ENCODE measurements at places on chromosomes 12 and 14.
A peak's percentile ranks its signal among the peaks of the same experiment; 100 is the strongest.

DNA sequence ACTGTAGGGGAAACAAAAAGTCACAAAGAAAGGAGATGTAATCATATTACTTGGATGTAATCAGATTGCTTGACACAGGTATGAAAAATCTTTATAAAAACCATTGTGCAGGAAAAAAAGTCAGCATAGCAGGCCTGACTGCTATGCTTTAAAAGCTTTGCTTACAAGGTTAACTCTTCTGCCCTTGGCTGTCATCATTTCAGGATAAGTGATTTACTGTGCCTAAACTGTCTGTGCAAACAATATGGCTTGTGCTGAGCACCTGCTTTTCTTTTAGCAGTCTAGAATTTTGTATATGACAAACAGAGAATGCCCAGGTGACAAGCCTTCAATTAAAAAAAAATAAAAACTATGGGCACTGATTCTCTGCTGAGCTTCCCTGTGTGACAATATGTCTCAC, 63.8 kb upstream of the PLEKHG7 start:
- DNase-seq = no peak

DNA sequence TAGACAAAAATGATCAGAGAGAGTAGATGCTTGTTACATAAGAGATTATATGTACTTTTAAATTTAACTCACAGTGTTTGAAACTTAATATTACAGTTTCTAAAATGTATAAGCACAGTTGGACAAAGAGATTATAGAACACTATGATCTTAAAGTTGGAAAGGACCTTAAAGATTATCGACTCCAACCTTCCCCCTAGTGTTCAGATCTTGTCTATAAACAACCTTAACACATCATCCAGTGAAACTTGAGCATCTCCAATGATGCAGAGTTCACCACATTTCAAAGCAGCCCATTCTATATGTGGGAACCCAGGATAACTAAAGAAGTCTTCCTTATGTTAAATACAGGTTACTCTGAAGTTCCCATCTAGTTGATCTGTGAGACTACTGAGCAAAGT, 480.8 kb downstream of the RMST start:
- no peak for DNase-seq

DNA sequence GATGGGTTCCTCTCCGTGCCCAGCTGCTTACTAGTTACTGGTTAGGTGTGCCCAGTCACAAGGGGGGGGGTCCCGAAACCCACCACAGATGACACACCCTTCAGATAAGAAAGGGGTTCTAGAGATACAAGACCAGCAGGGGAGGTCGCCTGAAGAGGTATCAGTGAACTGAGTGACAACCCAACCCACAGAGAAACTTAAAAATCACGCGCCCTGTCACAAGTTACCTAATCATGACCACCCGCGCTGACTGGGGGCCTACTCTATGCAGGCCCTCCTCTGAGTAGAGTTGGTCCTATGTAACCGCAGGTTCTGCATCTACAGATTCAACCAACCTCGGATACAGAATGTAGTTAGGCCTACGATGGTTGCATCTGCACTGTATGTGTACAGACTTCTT, 210.3 kb upstream of the SFSWAP start:
- no peak for DNase-seq

- no peak for DNase-seq
These were observed 18.8 kb upstream of the IAPP start for GRCh38 chr12:21353948-21354347.

GRCh38 chr14:99651953-99652746, 7.2 kb downstream of the HHIPL1 start:
- DNase-seq = no peak

DNA sequence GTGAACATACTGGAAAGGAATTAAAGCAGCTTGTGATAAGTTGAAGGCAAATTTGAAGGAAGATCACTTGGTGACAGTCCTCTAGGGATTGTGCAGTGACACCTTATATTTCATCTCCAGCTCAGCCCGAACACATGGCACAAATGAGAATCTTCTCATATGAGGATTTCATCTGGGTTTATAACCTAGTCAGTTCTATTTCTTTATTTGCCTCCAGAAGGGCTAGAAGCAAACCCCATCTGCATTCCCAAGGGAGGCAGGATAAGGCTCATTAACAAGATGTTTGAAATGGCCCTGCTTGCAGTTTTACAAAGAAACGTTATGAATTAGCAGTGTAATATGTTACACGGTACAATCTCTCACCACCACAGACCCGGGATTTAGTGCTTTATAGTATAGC, 90.7 kb upstream of the KRR1 start:
- DNase-seq = no peak

DNA sequence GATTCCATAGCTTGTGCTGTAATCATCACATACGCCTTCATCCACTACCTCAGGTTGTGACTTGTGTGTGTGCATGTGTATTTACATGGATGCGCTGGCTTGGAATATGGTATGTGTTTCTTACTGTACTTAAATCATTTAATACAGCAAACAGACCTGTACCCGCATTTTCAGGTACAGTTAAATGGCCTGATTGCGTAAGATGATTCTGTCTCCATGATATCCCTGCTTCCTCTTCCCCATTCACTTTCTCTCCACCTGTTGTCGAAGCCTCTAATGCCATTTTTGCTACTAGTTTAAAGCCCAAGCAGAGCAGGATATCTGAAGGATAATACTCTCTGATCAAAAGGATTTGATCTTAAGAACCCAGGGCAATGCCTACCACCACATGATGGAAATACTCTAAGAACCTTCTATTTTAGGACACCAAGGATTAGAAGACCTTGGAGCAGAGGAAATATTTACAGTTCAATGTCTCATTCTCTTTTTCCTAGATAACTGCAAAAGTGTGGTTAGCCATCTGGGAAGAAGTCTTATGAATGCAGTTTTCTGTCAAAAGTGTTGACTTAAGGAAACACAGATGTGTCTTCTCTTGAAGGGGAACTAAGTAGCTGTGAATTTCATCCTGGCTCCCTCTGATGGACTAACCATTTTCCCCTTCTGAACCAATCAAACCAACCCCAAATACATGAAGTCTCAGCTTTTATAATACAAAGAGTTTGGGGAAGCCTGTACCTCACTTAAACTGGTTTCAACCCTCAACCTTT, 78.7 kb downstream of the HELB start:
- no peak for DNase-seq

DNA sequence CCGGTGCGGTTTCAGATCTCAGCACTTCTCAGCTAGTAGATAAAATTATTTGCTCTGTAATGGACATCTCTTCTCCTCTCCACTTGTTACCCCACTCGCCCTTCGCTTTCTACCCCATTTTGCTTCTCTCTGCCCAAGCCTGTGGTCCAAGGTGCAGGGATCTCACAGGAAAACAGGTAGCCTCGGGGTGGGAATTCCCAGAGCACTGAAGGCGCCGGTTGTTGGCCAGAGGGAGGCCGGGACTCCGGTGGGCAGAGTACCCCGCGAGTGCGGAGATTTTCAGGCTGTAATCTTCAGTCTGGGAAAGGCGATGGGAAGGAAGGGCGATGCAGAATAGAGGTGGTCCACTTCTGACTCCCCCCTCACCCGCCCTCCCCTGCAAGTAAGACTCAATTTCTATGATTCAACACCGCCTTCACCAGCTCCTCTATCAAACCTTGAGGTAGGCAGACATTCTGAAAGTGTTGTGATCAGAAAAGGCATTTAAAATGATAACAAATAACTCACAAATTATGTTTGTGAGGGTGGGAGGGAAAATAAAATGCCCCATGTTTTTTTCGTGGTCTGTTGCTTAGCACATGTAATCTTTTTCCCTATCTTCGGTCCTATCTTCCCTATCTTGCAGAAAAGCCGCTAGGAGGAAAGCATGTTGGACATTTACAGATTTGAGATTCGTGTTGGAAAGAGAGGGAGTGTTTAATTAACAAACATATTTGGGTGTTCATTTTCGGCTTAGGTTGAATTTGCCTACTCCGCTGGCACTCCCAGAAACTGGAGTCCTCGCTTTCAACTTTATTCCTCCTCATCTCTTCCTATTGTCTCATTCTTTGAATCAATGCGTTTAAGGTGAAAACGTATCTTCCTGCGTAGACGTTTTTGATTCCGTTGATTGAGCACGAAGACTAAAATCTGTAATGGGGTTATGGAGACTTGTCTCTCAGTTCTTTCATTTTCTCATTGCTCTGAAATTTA, 8.5 kb downstream of the FOXG1 start:
- DNase-seq = no peak

GRCh38 chr14:68616221-68616902, 176.5 kb downstream of the ZFP36L1 start:
- DNase-seq = no peak

- DNase-seq = no peak
These were observed 222.5 kb upstream of the ARHGAP5 start for GRCh38 chr14:31854508-31855075.

- no peak for DNase-seq
These were observed 101.8 kb upstream of the BBS10 start for GRCh38 chr12:76449993-76450392.

DNA sequence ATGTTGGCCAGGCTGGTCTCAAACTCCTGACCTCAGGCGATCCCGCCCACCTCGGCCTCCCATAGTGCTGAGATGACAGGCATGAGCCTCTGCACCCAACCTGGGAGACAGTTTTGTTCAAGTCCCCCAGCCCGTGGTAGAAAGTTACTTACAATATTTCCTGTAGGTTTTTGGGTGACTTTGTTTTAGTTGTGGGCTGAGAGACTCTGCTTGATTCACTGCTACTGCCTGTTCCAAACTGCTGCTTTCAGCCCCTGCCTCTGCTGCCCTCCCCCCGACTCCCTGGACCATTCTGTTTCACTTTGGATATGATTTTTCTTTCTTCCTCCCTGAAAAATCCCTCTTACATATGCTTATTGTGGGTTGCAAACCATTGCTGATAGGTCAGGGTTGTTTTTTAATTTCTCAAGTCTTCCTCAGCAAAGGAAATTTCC, 13.4 kb upstream of the PCNX1 start:
- DNase-seq = no peak

- DNase-seq = no peak
These were observed 10.3 kb downstream of the WASHC3 start for GRCh38 chr12:102051431-102051965.

DNA sequence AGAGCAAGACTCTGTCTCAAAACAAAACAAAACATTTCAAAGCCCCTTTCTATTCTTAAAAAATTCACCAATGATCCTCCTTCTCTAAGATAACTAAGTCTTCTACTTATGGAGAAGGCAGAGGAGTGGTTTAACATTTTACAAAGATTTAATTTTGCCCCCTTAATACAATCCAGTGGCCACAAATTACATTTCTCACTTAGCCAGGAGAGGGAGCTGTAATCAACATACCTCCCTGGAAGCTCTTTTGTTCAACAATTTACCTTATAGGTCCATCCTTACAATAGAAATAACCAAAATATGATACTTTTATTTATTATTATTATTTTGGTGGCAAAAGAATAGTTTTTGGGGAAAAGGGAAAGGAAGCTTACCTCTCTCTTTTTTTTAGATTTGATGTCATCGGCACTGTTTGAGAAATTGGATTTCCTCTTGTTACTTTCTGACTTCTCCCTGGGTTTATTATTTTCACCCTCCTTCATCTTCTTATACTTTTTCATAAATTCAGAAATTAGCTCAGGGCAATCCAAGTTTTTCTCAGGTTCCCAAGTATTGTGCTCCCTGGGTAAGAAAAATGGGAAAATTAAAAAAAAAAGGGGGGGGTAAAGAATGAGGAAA, 28.1 kb downstream of the CBX5 start:
- DNase-seq = peak; percentile 30

GRCh38 chr14:106037380-106037779, 511.0 kb downstream of the TMEM121 start:
- no peak for DNase-seq

DNA sequence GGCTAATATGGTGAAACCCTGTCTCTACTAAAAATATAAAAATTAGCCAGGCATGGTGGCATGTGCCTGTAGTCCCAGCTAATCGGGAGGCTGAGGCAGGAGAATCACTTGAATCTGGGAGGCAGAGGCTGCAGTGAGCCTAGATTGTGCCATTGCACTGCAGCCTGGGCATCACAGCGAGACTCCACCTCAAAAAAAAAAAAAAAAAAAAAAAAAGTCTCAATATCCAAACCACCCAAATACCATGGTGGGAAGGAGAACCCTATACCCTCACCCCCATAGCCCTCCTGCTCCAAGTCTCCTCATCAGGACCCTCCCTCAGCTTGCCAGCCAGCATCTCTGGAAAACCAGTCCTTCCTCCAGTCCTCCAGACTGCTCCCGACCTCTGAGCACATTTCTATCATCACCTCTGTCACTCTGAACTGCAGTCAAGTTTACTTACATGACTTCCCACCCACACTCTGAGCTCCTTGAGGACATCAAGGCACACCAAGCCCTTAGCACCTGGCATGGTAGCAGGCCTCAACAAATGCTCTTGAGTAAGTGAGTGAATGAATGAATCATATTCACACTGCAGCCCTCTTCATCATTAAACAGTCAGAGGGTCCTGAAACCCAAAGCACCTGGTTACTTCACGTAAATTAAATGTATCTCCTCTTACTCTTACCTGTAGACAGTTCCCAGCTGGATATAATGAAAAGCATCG, 35.2 kb downstream of the NT5DC3 start:
- DNase-seq = no peak

DNA sequence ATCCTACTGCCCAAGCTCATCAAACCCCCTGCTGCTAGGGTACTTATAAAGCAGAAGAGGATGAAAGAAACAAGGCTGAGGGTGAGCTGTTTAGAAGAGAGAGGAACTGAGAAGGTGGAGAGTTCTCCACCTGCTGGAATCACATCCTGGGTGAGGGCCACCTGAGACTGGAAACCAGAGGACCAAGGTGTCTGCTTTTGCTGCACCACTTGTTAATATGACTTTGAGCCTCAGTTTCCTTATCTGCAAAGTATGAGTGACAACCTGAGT, 203.2 kb upstream of the SSTR1 start:
- no peak for DNase-seq

DNA sequence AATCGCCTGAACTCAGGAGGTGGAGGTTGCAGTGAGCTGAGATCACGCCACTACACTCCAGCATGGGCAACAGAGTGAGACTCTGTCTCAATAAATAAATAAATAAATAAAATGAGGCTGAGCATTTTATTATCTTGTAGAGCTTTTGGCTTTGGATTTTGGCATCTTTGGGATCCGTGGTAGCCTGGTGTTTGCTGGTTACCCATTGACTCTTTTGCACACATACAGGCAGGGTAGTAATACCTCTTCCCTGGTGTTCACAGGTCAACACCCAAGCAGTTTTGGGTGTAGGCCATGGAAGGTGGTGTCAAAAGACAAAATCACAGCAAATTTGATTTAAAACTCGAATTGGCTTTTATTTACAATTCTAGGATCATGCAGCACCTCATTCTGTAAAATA, 27.8 kb downstream of the ACACB start:
- no peak for DNase-seq

DNA sequence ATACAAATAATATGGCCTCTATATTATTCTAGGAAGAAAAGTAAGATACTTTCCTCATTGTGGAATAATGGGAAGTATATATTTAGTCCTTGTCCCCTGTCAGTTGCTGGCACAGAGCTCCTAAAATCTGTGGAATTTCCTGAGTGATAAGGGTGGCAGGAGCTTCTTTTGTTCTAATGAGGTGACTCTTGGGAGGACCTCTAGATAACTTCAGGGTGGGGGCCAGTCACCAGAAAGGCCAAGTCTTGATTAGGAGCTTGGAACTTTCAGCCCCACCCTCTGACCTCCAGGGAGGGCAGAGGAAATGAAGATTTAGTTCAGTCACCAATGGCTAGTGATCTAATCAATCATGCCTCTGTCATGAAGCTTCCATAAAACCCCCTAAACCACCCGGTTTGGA, 179.9 kb upstream of the PRICKLE1 start:
- no peak for DNase-seq

Measured in T-helper 1 cell (primary cell).